Progenitor cell of endocrine pancreas (in vitro differentiated cells): ENCODE measurements at places on chromosomes 4 and X.

- no peak for DNase-seq
These were observed 159.7 kb downstream of the ARHGAP10 start for GRCh38 chr4:147891476-147892115.

DNA sequence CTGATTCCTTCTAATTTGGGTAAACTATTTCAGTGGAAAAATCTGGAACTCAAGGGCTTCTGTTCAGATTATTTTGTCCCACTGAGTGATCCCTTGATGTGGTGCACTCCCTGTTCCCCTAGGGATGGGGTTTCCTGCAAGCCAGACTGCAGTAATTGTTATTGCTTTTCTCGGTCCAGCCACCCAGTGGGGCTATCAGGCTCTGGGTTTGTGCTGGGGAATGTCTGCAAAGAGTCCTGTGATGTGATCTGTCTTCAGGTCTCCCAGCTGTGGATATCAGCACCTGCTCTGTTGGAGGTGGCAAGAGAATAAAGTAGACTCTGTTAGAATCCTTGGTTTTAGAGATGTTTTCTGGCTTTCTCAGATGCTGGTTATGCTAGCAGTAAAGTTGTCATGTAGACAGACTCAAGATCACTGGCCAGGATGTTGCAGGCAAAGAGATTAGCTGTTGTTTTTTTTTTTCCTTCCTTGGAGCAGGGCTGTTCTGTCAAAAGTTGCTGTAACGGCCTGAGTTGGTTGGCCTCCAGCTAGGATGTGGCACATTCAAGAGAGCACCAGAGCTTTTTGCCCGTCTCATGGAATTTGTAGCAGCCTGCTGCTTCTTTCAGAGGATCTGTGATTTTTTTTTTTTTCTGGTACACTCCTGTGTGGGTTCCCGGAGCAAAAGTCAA, 1314.0 kb downstream of the PCDH19 start:
- no peak for DNase-seq

DNA sequence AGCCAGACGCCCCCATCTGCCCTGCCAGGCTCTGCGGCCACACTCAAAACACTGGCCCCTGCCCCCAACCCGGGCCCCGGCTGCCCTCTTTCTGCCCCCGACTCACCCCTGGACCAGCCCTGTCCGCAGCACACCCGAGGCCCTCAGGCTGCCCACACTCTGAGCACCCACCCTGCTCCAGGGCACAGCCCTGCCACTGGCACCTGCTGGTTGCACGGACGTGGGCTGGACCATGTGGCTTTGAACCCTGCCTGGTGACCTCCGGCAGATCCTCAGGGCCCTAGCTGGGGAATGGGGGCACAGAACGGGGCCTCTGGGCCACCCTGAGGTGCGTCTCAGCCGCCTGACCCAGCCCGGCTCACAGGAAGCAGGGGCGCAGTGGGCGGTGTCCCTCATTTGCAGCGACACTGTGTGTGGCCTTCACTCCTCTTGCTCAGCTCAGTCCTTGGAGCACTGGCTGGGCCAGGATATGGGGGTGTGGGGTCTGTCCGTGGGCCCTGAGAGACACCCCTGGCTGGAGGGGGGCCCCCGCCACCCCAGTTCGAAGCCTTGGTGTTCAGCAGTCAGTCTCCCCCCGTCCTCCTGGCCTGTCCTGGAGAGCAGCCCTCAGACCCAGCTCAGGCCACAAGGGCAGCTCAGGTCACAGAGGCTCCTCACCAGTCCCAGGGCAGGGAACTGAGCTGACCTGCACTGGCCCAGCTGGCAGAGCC, 73.2 kb downstream of the FAM53A start:
- DNase-seq, result no peak

- no peak for DNase-seq
These were observed 160.3 kb upstream of the VEGFC start for GRCh38 chr4:176953021-176953420.

DNA sequence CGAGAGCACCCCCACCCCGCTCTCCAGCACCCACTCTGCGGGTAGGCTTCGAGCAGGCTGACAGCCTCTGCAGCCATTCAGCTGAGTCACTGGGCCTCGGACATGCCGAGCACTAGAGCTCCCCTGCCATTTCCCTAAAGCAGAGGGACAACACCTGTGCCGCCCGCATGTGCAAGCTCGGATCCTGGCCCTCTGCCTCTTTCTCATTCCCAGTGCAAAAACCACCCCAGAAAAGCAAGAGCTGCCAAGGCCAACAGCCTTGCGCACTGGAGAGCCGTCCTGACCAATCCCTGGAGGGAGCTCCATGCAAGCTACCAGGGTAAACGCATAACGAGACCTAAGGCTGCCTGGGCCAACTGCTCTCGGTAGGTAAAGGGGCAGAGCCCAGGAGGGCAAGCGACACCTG, 5.3 kb downstream of the HCFC1 start:
- DNase-seq, result no peak

GRCh38 chrX:32397562-32398216, 813.7 kb downstream of the DMD start:
- no peak for DNase-seq

- DNase-seq, result no peak
These were observed 135.4 kb upstream of the GNPDA2 start for GRCh38 chr4:44861756-44862155.

DNA sequence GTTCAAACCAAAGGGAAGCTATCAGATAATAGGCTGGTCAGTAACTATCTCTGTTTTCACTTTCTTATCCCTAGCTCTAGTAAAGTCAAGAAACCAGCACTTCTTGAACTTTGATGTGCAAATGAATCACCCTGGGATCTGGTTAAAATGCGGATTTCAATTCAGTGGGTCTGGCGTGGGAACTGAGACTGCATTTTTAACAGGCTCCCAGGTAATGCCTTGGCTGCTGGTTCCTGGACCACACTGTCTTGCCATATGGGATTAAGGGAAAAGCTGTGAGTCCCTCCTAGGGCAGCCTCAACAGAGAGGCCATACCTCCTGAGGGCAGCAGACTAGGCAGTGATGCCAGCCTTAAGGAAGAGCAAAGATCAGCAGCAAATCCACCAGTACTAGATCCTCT, 1.7 kb downstream of the RNF175 start:
- no peak for DNase-seq

DNA sequence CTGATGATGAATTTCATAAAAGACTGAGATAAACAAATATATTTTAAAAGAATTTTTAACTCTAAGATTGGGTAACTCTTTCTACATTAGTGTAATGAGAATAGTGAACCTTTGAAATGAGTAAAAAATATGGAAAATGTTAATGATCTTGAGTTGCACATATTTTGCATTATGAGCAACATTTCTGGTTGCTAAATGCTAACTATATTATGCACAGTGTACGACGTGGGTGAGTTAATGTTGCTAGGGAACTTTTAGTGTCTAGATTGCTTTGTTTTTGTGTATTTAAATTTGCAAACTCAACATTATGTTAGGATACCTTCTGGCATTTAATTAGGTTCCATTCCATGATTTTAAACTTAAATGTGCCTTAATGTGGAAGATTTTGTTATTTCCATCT, 612.9 kb upstream of the GALNT7 start:
- no peak for DNase-seq

DNA sequence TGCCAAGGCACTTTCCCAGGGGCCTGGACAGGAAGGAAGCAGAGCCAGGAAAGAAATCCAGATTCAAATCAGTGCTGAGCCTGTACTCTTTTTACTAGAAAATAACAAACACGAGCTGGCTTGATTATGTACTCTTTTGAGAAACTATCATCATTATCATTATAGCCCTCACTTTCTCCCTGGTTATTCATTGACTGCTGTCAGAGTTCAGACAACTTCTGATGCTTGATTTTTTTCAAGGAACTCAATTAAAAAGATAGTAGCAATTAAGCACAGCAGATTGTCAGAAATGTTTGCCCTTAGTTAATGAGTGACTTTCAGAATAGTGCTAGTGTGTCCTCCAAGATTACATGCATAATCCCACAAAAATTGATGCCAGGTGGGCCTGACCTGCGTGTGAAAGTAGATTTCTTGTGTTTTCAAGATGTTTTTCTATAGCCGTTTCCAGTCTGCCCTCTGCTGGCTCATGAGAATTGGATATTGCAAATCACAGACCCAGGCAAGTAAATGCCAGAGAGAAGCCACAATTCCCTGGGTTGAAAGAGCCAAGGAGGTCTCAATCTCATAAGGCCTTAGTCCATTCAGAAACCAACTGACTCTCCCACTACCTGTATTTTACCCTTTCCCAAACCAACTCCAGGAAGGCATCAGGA, 14.3 kb upstream of the PNPLA4 start:
- DNase-seq, result peak; percentile 11

- DNase-seq, result no peak
These were observed 94.4 kb downstream of the IL15 start for GRCh38 chr4:141730805-141731204.

DNA sequence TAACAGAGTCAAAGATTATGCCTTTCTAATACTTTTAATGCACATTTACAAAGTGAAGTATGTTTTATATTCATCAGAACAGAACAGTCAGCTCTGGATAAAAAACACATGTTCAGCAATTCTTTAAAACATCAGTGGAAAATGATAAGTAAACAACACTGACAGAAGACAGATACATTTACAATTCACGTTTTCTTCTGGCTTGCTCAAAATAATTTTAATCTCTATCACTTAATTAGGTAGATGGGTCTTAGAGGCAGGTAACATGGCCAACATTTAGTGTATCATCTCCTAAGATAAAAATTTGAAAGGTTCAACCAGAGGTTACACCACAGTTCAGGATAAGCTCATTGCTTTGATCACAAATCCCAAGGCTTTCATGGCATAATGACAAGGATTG, 156.8 kb upstream of the MAB21L2 start:
- no peak for DNase-seq

DNA sequence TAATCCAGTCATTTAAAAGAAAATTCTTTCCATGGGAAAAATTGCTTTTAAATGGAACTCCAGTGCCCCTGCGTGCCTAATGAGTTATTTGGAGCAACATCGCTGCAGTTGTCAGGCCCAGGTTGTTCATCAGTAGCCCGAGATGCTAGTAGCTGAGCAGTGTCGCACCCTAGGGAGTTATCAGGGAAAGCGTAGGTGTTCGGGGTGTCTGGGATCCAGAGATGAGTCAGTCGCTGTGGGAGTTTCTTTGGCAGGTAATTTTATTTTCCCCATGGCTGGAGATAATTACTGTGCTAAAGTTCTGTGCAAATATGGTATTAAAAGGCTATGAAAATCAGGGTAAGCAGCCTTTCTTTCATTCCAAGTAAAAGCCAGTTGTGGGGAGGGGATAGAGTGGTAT, 49.4 kb downstream of the ANXA3 start:
- no peak for DNase-seq

GRCh38 chr4:44983083-44983482, 256.7 kb upstream of the GNPDA2 start:
- no peak for DNase-seq

- no peak for DNase-seq
These were observed 528 bp upstream of the FGF2 start for GRCh38 chr4:122826079-122826527.

- DNase-seq, result no peak
These were observed 4.0 kb downstream of the HAND2 start for GRCh38 chr4:173526027-173526482.

- DNase-seq, result peak; percentile 79
These were observed at the start of gene MSX1 for GRCh38 chr4:4859325-4859798. MSX1 (plus strand) TSS chr4:4859665; CDS start chr4:4859900, 235 bp downstream.

DNA sequence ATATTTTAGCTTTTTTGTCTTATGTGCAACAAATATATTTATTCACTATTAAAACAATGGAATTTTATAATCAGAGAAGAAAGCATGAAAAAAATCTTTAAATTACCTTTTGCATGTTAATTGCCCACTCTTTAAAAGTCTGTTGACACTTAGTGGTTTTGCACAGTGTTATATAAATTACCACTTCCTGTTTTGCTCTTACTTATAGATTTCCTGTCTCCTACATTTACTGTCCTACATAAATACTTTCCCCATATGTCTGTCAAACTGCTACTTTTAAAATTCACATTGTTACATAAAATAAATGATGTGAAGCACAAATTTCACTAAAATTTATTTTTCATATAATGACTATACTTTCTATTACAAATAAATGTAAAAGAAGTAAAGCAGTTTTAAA, 161.1 kb upstream of the NDST4 start:
- no peak for DNase-seq

- no peak for DNase-seq
These were observed 77.8 kb upstream of the TEX13D start for GRCh38 chrX:124254611-124255010.

- no peak for DNase-seq
These were observed 731.9 kb upstream of the PCDH10 start for GRCh38 chr4:132417220-132417619.

DNA sequence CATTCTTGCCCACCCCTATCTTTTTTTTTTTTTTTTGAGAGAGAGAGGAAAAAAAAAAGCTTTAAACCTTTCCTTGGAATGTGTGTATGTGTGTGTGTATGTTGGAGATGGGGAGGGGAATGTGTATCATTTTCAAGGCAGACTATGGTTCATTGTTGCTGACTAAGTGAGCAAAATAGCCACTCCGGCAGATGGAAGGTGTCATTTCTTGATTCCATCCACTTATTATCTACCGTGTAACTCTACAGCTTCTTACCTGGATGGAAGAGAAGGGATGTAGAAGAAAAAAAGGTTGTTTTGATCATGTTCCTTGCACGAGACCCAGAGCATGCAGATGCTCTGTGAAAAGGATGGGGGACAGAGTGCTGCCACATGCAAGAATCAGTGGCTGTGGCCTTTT, 5.9 kb upstream of the GK2 start:
- no peak for DNase-seq

- DNase-seq, result no peak
These were observed 35.5 kb downstream of the MSN start for GRCh38 chrX:65702956-65703355.

- no peak for DNase-seq
These were observed 23.6 kb upstream of the SPON2 start for GRCh38 chr4:1195891-1196401.

GRCh38 chrX:139798701-139799100, 90.7 kb upstream of the MCF2 start:
- DNase-seq, result no peak

GRCh38 chr4:16411501-16412085, 185.3 kb upstream of the TAPT1 start:
- no peak for DNase-seq

DNA sequence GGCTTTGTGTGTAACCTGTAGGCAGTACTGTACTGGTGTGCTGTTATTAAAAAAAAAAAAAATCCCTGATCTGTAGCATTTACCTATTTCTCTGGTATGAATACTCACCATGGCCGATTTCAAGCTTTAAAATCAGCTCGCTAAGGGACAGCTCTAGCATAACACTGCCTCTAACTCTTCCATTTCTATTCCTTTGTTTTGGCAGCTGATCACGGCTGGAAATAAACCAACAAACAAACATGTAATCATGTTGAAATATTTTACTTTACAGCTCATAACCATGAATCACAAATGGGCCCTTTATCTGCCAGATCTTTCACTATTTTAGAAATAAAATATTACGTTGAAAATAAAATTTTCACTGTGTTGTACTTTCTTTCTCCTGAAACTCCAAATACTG, 60.5 kb upstream of the IL15 start:
- DNase-seq, result no peak
